CD4-positive, alpha-beta T cell treated with Interleukin-17A for 1 hour (primary cell): ENCODE measurements at places on chromosomes 1 and 21.

- DNase-seq: no peak
Measured at GRCh38 chr1:31640964-31641363, 3.7 kb downstream of the PEF1 start.

DNA sequence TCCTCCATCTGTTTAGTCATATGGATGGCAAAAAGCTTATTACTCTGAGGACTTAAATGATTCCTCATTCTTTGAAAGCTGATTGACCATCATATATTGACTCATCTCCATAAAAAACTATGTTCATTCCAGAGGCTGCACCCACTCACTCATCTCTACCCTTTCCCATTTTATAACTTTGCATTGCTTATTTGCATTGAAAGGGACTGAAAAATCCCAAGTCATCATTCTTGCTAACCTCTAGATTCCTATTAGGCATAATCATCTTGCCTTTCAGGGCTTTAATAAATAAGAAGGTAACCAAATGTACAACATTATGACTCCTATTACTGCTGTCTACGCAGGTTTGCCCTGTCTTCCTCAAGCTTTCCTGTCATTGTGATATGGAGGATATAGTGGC lies 1180.3 kb upstream of the B3GALT2 start:
- no peak for DNase-seq

DNA sequence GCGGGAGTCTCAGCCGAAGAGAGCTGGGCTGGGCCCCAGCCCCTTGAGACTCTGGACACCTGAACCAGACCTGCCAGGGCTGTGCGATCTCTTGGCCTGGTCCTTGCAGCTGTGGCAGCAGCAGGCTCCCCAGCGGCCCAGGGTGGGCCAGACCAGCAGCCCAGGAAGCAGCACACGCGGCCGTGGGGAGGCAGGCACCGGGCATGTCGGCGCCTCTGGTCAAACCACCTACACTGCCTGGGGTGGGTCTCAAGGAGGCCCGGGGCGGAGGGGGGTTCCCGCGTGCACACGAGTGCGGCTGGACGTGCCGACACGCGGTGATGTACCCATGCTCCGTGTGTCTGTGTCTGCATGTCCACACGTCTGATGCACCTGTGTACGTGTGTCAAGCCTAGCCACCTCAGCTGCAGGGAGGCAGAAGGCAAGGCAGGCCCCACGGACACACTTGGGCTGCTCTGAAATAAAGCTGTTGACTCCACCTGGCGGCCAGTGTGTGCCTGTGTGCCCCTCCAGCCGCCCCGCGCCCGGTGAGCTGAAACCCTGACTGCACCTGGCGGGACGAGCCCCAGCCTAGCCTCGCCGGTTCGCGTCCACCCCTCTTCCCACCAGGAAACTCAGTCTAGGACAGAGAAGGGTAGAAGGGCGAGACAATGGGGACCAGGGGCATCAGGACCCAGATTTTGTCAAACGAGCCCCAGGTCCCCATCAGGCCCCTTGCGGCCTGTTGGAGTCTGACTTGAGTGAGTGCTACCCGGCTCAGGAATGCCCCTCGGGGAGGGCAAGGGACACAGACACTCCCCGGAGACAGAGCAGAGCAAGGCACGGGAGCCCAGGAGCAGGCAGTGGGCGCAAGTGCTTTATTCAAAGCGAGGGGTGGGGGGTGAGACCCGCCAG lies 11.6 kb downstream of the SCNN1D start:
- DNase-seq: peak; percentile 76

GRCh38 chr1:182050481-182051448 lies 10.7 kb downstream of the ZNF648 start:
- DNase-seq: no peak

- DNase-seq: no peak
Measured at GRCh38 chr1:228415221-228415620, 1.4 kb downstream of the TRIM17 start.

- no peak for DNase-seq
Measured at GRCh38 chr1:166999500-167000055, 10.5 kb downstream of the MAEL start.

DNA sequence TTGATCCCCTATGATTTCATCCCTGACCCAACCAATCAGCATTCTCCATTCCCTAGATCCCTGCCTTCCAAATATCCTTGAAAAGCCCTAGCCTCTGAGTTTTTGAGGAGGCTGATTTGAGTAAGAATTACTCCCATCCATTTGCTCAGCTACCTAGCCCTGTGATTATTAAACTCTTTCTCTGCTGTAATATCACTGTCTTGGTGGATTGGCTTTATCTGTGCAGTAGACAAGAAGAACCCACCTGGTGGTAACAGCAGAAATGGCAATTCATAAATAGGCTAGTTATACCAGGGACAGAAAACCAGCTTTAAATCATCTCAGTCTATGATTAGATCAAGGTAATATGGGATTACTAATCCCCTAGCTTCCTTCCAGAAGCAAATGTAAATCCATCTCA lies 13.0 kb downstream of the IL20 start:
- no peak for DNase-seq

- no peak for DNase-seq
Measured at GRCh38 chr1:232901255-232901654, 49.2 kb upstream of the NTPCR start.

DNA sequence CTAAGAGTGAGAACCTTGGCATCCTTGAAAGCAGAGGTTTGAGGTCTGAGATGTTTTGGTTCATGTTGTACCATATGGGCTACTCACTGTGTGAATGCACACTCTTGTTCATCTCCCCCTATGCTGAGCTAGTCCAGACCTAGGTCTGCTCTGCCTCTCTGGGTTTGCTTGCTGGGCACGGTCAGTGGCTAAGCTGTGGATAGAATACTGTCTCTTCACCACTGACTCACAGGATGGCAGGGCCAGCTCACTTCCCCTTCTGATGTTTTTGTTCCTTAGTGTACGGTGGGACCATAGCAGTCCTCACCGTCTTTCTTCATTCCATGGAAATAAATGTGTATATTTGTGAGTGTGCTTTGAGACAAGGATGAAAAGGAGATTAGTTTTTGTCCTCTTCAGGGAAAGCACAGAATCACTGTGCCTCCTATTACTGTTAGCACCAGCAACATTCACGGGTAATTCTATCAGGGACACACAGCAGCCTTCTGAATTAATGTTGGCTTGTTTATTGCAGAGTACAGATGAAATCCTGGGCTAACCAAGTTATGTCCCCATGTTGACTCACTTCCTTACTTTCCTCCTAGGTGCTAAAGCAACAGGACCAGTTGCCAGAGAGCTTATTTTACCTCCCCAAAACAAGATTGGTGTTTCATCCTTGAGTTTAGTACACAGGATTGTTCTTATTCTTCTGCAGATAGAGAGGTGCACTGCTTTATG lies 56.9 kb upstream of the IVNS1ABP start:
- no peak for DNase-seq

GRCh38 chr1:184965944-184966860 lies 8.1 kb downstream of the NIBAN1 start:
- DNase-seq: no peak

GRCh38 chr21:31901315-31901714 lies 28.5 kb downstream of the HUNK start:
- DNase-seq: no peak

- DNase-seq: no peak
Measured at GRCh38 chr1:22208268-22208972, 65.5 kb upstream of the WNT4 start.

DNA sequence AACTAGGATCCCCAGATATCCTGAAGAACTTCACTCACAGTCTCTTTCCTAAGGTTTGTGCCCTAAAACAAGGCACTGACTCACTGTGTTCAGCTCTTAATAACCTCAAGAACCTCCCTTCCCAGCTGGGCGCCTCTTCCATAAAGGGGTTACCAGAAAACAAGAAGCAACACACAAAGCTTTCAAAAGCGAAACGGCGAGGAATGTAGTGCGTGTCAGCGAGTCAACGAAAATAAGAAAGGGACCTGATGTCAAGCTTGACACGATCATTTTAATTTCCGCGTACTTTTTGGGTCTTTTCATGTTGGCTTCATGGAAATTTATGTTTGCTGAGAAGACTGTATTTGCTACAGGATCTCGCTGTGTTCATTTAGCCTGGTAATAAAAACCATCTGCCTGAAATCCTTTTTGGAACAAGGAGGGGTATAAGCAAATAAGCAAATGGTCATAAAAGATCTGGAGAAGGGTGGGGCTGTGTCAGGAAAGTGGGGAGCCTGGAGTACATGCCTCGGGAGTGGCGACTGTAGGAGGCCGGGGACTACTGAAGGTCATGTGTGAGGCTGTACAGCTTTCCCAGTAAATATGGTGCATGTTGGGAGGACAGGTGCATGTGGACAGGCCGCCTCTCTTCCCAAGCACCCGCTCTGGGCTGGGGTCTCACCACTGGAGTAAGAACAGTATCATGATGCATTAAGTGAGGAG lies 11.4 kb upstream of the CLDN14 start:
- no peak for DNase-seq

DNA sequence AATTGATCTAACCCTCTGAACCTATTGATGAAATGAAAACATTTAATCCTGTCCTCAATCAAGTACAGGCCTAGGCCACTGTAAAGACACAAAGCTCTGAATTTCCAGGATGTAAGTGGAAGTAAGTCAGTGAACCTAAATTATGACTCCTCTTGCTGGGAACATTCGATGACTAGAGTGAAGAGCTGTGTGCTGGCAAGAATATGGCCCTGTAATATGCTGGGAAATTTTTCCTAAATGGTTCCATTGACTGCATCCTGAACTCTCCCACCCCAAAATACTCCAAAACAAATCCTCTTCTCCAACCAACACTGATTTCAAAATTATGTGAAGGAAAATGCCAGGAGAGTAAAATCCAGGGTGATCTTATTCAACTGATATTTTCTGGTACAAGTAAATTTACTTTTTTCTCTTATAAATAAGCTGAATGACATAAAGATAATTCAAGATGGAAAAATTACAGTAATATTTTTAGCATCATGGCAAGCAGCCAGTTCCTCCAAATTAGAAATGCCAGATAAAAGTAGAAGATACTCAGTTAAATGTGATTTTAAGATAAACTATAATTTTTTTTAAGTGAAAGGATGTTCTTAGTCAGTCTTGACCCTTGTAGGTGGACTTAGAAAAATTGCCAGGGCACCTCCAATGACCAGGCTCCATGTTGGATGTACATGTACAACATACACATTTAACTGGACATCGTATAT lies 269.4 kb downstream of the PTGER3 start:
- no peak for DNase-seq

- DNase-seq: no peak
Measured at GRCh38 chr1:236948381-236948780, 55.9 kb downstream of the MT1HL1 start.

GRCh38 chr21:17343055-17343454 lies 169.8 kb upstream of the CXADR start:
- DNase-seq: no peak

DNA sequence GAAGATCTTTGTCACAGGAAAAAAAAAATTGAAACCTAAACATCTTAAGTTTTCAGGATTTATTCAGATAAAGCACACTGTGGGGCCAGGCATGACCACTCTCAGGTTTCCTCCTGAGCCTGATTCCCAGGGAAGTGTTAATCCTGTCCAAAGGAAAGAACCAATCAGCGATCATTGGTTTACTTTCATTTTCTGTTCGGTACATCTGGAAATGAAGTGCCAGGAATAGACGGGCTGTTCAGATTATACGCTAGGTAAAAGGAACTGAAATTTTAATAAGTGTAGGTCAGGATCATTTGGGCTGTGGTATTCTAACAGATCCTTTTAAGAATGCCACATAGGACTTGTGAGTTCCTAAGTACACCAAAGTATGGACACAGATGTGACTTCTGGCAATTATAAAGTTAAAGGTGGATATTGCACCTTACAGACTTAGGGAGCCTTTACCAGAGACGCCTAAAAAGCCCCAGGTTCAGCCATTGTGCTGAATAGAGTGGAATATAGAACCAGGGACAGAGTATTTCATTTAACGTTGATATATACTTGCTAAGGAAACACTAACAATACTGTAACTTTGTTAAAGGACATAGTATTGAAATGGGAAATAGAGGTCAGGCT lies 9.3 kb upstream of the CACYBP start:
- peak; percentile 65 for DNase-seq

- DNase-seq: no peak
Measured at GRCh38 chr1:68293122-68293521, 60.8 kb upstream of the WLS start.

GRCh38 chr1:230730977-230731376 lies 16.2 kb upstream of the CAPN9 start:
- DNase-seq: no peak

DNA sequence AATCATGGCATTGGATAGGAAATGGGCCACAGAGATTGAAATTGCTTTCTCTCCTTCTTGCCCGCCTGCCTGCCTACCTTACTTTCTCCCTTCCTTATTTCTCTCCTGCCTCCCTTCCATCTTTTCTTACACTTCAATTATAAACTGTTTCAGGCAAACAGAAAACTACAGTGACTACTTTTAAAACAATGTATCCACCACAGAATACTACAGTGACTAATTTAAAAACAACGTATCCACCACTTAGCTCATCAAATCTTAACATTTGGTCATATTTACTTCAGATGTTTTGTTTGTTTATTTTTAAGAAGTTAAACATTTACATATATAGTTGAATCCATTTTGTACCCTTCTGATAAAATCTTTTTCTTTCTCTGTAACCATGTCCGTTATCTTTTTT lies 54.4 kb downstream of the SNRPE start:
- DNase-seq: no peak

GRCh38 chr1:245716561-245716960 lies 561.8 kb downstream of the KIF26B start:
- DNase-seq: no peak

DNA sequence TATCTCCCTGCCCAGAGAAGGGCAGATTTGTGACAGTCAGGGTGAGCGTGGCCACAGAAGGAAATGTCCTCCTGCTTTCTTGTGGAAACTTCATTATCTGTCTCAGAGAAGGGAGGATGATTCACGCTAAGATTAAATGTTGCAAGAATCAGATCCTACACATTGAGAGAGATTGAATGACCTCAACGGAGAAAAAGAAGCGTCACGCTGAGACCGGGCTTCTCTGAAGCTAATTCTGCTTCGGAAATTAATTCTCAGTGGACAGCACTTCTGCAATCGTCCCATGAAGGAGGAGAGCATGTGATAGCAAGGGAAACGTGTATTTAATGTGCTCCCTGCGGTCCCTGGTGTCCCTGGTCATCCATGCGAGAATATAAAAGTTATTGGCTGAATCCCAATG lies 19.8 kb upstream of the C1orf21 start:
- DNase-seq: no peak

GRCh38 chr1:187977298-187977697 lies 1148.5 kb downstream of the PLA2G4A start:
- no peak for DNase-seq

GRCh38 chr21:29371464-29371863 lies 72.7 kb downstream of the BACH1 start:
- no peak for DNase-seq

GRCh38 chr1:203316626-203317093 lies 11.3 kb downstream of the BTG2 start:
- DNase-seq: no peak

DNA sequence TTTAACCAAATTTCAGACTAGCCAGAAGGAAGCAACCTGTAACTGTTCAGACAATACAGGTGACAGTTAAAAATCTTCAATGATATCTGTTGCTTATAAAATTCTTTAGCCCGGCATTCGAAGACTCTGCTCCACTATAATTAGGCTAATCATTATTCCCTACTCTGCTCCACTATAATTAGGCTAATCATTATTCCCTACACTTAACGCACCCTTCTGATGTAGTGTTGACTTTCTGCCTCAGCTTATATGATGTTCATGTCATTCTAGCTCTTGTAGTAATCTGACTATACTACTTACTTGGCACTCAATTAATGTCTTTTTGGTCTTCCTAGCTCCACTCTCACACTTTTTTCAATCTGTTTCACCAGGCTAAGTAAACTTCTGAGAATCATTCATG lies 13.3 kb downstream of the TESK2 start:
- no peak for DNase-seq
